ENCODE measurements at places on chromosomes 13 and 19.

- DNase-seq, result no peak
These were observed 12.9 kb upstream of the CCNE1 start for GRCh38 chr19:29798774-29799497.

GRCh38 chr13:98890186-98890585 lies 87.7 kb downstream of the DOCK9 start:
- no peak for DNase-seq

GRCh38 chr19:31910224-31910623 lies 435.2 kb upstream of the ZNF507 start:
- no peak for DNase-seq

GRCh38 chr19:19744641-19745040 lies 11.7 kb upstream of the ZNF14 start:
- DNase-seq, result no peak

DNA sequence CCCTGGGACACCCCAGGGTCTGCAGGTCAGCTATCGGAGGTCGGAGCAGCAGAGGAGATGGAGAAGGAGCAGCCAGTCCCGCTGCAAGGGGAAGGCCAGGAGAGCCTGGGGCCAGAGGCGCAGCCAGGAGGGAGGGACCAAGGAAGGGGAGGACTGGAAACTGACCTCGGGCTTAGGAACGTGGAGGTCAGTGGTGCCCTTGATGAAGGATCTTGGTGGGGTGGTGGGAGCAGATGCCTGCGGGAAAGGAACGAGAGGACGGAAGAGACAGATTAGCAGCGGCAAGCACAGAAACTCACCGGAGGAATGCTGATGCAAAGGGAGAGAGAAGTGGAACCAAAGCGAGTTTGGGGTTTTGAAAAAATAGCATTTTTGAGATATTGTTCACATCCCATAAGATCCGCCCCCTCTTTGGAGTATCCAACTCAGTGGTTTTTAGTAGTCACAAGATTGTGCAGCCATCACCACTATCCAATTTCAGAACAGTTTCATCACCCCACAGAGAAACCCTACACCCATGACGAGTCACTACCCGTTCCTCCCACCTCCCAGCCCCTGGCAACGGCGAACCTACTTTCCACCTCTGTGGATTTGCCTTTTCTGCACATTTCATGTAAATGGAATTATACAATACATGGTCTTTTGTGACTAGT lies 22.1 kb downstream of the PLEKHF1 start:
- DNase-seq, result no peak

All from CD14-positive monocyte (primary cell).